Stimulated activated naive CD4-positive, alpha-beta T cell treated with Interleukin-2 at 50 U/mL for 16 hours (primary cell): ENCODE measurements at places on chromosomes 7 and 10.

DNA sequence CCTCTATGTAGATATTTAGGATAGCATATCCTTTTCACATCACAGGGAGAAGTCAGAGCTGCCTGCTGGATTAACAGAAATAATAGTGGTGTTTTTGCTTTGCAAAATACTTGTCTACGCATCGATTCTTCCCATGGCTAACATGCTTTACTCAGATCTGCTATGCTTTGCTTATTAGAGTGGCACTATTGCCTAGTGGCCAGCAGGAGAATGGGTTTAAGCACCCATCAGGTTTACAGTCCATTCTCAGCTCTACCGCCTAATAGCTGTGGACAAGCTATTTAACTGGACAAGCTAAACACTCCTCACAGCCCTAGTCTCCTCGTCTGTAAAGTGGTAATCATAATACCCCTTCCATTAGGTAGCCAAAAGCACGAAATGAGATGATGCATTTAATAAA lies 218.2 kb upstream of the CCDC6 start:
- no peak for DNase-seq

GRCh38 chr7:37645282-37646050 lies 38.1 kb upstream of the GPR141 start:
- DNase-seq, result no peak

GRCh38 chr7:11847336-11847735 lies 15.3 kb upstream of the THSD7A start:
- no peak for DNase-seq

- no peak for DNase-seq
These were observed 347.1 kb downstream of the FGFR2 start for GRCh38 chr10:121250995-121251764.

DNA sequence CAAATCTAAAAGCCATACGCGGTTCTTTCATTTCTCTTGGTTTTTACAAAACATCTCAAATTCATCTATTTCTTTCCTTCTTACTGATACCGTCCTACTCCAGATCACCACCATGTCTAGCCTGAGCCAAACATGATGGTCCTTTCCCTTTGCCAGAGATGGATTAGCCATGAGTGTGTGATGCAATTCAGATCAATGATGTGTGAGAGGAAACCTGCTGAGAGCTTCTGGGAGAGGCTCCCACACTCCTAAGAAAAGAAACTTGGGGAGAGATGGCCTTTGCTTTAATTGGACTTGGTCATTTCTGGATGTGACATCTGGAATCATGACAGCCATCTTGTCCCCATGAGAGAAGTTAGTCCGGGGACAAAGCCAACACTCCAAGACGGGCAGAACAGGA lies 367.2 kb downstream of the FGFR2 start:
- no peak for DNase-seq

- no peak for DNase-seq
These were observed 23.9 kb upstream of the DGKI start for GRCh38 chr7:137870684-137871083.

- DNase-seq, result no peak
These were observed 58.0 kb upstream of the PRKAR2B start for GRCh38 chr7:106986450-106986977.

DNA sequence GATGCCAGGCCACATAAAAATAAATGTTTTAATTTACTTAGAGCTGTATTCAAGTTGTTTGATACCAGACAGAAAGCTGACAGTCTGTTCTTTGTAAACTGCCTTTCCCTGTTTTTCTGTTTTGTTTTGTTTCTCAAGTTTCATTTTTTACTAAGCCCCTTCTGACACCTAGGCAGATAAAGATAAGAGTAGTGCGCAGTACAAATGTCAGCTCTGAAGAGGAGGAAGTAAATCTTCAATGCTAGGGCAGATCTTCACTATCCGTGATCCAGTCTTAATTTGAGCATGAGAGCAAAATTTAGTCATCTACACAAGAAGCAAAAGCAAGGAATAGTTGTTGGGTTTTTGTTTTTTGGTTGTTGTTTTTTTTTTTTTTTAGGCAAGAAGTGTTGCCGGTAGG lies 27.3 kb downstream of the MTURN start:
- no peak for DNase-seq

GRCh38 chr10:2839081-2839725 lies 228.1 kb upstream of the PFKP start:
- peak; percentile 1 for DNase-seq

DNA sequence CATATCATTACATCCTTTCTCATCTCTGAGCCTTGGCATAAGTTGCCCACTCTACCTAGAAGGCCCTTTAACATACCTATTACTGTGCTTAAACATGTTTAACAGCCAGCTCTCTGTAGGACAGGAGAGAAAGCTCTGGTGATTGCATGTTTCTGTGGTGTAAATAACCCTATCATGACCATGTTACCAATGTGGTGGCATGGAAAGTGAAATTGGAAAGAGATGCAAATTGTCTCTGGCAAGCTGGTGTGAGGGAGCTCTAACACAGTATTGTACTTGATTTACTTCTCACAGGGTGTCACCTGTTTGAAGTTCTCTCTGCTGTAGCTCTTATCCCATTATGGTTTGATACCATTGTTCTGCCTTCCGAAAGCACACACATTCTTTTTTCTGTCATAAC lies 231.8 kb upstream of the DKK1 start:
- no peak for DNase-seq
